ENCODE measurements at places on chromosomes 11 and 22.

GRCh38 chr22:37101311-37102066, 8.0 kb downstream of the TMPRSS6 start:
- no peak for DNase-seq

DNA sequence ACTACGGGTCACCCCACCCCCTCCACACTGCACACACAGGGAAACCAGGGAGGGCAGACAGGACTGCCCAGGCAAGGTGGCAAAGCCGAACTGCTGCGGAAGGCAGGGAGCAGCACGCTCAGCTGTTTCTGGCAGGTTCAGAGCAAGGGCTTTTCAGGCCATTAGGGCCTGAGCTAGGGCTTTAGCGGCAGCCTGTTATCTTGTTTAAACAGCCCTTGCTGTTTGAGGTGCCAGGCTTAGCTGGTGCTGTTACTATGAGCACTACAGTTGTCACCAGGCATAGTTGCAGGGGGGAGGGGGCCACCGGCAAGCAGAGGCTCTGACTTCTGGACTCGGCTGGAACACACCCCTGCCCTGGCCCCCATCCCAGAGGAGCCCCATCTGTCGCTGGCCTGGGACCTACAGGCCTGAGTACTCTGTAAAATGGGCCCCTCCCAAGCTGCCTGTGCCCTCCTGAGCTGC, 34.9 kb downstream of the RSPH14 start:
- no peak for DNase-seq

- DNase-seq: no peak
Observed at GRCh38 chr11:28833169-28833568, 725.0 kb downstream of the METTL15 start.

- no peak for DNase-seq
Observed at GRCh38 chr11:119051440-119052162, 5.4 kb downstream of the HYOU1 start.

GRCh38 chr11:16397390-16397789, 41.0 kb upstream of the SOX6 start:
- DNase-seq: no peak

GRCh38 chr11:34866375-34866774, 49.8 kb downstream of the APIP start:
- no peak for DNase-seq

DNA sequence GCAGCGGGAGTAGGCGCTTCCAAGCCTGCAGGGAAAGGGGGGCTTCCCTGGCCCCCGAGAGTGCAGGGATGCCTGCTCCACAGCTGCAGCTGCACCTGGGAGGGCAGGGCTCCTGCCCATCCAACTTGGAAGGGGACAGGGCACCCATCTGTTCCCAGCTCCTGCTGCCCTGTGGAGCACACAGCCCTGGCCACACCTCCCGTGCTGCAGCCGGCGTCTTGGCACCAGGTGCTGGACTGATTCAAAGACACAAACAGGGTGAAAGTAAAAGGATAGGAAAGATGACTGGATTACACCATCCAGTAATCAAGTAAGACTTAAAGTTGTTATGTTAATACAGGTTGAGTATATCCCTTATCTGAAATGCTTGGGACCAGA, 14.8 kb downstream of the NPAT start:
- no peak for DNase-seq

- DNase-seq: no peak
Observed at GRCh38 chr11:122100037-122100755, 15.8 kb downstream of the BLID start.

DNA sequence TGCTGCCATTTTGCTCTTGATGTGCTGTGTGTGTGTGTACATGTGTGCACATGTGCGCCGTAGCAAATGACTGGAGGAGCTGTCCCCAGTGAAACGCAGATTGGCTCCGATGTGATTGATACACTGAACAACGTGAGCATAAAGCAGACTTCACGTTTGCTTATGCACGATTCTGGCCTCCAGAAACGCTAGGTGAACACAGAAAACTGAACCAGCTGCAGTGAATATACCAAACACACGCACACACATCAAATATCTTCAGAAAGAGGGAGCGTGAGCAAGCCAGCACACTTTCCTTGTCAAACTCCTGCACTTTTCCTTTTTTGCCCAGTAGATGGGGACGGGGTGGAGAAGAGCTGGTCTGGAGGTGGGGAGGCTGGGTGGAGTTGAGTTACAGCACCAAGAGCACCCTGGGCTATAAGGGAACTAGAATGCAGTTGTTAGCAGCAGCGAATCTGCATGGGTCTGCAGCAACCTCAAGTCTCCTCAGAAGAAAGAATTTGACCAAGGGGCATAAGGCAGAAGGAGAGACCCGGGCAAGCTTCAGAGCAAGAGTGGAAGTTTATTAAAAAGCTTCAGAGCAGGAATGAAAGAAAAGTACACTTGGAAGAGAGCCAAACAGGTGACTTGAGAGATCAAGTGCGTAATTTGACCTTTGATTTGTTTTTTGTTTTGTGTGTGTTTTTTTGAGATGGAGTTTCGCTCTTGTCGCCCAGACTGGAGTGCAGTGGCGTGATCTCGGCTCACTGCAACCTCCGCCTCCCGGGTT, 77.8 kb upstream of the CADM1 start:
- no peak for DNase-seq

DNA sequence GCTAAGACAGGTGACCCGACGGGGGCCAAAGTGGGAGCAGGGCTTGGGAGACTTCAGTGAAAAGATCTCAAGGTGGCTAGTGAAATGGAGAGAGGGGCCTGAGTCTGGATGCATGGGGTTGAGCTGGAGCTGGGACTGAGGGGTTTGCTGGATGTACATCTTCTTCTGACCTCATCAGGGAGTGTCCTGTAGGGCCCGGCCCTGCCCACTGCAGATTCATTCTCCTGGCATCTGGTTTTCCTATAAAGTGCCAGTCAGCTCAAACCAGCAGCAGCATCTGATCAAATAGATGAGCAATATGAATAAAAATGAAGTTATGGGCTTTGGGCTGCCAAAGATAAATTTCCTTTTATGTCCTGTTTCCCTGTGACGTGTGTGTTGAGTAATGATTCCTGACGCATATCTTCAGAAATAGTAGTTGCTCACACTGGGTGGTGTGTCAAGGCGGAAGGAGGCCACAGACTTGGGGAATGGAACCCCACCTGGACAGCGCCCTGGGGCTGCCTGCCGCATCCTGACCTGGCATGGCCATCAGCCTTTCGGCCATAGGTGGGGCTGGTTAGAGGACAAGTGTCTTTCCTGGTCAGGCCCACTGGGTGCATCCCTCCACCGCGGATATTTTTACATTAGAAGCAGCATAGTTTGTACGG, 135.4 kb downstream of the OSBP2 start:
- DNase-seq: no peak

- peak; percentile 52 for DNase-seq
Observed at GRCh38 chr22:39932918-39933649, 27.1 kb upstream of the TMA7B start.

DNA sequence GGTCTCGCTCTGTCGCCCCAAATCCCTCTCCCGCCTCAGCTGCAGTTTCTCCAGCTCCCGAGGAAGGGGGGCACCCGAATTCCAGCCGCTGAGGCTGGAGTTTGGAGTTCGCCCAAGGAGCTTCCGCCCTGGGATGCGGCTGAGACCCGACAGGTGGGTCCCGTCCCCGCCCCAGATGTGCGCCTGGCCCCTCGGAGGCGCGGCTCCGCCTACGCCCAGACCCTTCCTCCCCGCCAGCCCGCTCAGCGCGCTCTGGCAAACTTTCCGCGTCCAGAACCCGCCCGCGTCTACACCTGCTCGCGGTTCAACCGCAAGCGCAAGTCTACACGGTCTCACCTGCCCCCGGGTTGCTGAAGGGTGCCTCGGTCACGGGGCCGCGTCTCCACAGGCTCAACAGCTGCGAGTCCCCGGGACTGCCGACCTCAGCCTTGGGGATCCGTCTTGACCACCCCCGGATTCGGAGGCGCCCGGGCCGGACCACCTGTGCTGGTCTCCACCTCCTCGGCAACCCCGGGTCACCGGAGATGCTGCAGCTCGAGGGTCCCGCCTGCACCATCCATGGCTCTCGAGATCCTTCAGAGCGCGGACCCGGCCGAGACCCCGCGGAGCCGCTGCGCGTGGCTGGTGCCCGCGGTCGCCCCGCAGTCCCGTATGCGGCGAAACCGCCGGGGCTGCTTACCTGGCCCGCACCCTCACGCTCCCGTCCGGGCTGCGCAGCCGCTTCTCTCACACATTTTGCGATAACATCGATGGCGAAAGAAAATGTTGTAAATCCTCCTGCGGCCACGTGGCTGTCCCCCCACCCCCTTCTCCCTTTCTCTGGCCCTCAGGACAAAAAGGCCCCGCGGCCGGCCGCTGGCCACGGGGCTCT, 63.6 kb downstream of the NFAM1 start:
- peak; percentile 7 for DNase-seq

DNA sequence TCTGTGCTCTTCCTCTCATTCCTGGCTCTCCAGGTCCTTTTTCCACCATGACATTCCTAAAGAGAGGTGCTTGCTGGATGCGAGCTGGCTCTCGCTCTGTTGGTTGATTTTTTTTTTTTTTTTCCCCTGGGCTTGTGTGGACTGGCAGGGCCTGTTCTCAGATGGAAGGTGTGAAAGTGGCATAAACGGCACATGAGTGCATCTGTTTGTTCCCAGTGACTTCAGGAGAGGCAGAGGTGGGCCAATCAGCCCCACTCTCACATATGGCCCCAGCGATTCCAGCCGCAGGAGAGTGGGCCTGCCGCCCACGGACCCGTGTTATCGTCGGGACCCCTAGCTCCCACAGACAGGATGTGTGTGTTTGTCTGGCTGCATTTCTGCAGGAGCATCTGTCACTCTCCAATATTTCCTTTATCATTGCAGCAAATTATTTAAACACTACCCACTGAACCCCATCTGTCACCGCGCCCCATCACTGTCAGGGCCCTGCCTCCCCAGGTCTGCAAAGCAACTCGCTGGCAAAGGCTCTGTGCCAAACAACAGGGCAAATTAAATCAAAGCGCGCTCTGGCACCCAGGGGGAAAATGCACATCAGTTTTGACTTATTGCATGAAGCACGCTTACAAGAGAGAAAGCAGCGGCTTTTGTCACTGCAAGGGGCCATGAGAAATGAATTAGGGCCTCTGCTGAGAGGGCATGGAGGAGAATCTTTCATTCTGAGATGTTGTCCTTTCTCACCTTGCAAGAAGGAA, 886.3 kb downstream of the NTM start:
- DNase-seq: no peak

DNA sequence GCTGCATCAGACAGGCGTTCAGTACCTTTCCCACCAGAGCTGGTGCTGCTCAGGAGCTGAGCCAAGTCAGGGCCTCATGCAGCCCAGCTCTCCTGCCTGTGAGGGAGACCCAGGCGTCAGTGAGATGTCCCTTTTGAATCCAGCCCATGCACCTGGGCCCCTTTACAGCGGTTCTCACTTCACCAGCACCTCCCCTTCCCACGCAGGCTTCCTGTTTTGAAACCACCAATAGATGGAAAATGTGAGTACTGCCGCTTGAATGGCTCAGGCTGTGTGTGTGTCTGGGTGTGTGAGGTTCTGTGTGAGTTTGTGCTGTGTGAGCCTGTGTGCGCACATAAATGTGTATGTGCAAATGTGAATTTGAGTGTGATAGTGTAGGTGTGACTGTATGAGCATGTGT, 88.4 kb downstream of the UBASH3B start:
- DNase-seq: peak; percentile 64

GRCh38 chr11:60570970-60571369, 55.8 kb downstream of the MS4A13 start:
- no peak for DNase-seq

Measured in stimulated activated CD8-positive, alpha-beta memory T cell treated with anti-CD3 and anti-CD28 coated beads, Interleukin-2, amount 100 ng/mL, for 48 hours (primary cell).